ENCODE measurements at places on chromosomes 13 and 19.

DNA sequence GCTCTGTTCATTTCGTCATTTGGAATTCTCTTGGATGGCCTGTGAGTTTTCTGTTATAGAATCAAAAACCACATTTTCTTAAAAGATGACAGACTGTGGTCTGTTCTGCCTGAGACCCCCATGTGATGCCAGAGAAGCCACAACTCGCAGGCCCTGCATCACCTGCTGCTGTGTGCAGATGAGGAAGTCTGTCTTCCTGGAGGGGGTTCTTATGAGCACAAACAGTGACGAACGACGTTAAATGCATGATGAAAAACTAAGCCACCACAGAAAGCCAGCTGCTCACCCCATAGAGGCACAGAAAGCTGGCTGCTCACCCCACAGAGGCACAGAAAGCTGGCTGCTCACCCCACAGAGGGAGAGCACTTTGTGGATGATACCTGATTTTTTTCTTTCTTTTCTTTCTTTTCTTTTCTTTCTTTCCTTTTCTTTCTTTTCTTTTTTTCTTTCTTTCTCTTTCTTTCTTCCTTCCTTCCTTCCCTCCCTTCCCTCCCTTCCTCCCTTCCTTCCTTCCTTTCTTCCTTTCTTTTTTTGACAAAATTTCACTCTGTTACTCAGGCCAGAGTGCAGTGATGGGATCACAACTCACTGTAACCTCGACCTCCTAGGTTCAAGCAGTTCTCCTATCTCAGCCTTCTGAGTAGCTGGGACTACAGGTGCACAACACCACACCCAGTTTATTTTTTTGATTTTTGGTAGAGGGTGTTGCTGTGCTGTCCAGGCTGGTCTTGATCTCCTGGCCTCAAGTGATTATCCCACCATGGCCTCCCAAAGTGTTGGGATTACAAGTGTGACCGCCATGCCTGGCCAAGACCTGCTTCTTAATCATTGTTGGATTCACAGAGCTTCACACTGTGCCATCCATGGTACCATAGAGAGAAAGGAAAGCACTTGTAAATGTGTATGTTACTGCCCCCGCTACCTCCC is 1191.4 kb downstream of the UQCRFS1 start:
- no peak for DNase-seq

DNA sequence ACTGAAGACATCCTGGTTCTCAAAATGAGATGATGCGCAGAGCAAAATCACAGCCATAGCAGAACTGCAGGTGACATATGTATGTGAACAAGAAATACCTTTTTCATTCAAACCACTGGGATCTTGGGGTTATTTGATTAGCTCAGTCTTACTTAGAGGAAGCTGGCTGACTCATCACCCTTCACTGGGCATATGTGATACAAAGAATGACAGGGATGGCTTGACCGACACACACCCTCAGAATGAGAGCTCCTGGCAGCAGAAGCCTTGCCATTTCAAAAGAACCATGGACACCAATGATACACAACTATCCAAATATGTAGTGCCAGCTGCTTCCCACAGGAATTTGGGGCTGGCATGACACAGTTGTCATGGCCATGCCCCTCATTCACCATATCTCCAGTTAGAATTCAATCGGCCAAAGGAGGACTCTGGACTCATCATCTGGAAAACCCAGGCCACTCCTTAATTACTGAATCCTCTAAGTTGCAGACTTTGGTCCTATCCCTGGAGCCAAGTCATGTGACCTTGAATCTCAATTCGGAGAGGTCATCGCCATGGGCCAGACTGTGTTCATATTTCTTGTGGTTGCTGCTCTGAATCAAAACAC is 115.8 kb downstream of the KATNAL1 start:
- DNase-seq: peak; percentile 6

DNA sequence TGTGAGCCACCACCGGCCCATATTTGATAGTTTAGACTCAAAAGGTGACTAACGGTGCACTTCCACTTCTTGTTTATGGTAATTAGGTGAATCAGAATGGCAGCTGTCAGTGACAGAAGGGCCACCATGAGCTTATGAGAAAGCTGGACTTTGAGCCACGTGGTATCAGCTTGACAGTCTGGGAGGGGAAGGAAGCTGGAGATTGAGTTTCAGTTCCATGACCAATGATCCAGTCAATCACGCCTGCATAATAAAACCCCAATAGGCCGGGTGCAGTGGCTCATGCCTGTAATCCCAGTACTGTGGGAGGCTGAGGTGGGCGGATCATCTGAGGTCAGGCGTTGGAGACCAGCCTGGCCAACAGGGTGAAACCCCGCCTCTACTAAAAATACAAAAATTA is 8.2 kb downstream of the EID2B start:
- no peak for DNase-seq

GRCh38 chr13:51619614-51620013 is 35.4 kb downstream of the WDFY2 start:
- no peak for DNase-seq

GRCh38 chr19:2385053-2385721 is 25.1 kb downstream of the TMPRSS9 start:
- peak; percentile 48 for DNase-seq

DNA sequence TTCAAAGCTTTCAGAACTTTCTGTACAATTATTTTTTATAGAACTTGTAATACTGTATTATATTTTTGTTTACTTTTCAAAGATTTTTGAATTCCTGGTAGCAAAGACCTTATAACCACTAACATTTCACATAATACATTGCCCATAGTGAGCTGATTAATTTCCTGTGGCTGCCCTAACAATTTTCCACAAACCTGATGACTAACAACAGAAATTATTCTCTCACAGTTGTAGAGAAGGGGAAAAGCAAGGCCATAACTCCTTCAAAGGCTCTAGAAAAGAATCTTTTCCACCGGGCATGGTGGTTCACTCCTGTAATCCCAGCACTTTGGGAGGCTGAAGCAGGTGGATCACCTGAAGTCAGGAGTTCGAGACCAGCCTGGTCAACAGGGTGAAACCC is 19.1 kb downstream of the KLF12 start:
- peak; percentile 25 for DNase-seq

DNA sequence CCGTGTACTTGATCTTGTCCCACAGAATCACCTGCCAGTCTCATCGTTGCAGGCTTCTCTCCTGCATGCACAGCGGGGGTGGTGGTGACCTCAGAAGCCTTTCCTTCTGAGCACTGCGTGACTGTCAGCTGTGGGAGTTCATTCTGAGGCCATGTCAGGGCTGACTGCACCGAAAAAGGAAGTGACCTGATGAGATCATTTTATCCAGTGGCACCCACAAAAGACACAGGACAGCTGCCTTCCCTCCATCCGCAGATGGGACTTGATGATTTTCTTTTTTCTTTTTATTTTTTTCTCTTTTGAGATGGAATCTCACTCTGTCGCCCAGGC is 89.7 kb downstream of the RAB20 start:
- no peak for DNase-seq

- DNase-seq: no peak
These were observed 31.3 kb upstream of the STARD13 start for GRCh38 chr13:33316890-33317289.

DNA sequence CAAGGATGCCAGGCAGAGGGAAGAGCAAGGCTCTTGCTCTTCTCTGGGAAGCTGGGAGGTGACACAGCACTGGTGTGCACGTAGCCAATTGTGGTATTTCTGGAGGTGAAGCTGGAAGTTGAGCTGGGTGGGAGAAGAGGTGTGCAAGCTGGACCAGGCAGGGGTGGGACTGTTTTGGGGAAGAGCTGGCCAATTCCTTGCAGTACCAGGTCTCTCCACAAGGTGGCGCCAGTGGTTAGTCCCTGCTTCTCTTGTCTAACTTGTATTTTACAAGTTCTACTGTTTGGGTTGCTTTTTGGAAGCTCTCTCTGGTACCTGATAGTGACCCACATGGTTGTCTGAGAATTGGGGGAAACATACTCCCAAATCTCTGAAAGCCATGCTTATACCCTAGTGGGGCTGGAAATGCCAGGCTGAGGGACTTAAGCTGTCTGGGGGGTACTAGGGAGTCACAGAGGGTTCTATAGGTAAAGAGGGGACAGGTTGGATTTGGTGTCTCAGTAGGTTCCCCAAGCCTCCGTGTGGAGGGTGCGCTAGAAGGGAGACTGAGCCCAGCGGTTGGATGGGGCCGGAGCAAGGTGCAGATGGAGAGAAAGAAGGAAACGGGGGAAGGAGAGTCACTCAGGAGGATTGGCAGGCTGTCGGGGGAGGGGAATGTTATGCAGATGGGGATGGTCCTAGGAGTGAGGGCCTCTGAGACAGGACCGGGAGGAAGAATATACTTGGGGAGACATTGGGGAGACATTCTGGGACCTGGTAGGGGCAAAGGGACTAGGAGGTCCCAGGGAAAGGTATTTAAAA is 3.0 kb downstream of the HPN start:
- no peak for DNase-seq

DNA sequence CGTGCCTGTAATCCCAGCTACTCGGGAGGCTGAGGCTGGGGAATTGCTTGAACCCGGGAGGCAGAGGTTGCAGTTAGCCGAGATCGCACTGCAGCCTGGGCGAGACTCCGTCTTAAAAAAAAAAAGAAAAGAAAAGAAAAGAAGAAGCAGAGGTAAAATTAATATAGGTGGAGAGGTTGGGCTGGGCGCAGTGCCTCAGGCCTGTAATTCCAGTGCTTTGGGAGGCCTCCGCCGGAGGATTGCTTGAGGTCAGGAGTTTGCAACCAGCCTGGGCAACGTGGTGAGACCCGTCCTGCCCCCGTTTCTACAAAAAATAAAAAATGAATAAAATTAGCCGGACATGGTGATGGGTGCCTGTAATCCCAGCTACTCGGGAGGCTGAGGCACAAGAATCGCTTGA is 912 bp upstream of the TUBA3C start:
- no peak for DNase-seq

DNA sequence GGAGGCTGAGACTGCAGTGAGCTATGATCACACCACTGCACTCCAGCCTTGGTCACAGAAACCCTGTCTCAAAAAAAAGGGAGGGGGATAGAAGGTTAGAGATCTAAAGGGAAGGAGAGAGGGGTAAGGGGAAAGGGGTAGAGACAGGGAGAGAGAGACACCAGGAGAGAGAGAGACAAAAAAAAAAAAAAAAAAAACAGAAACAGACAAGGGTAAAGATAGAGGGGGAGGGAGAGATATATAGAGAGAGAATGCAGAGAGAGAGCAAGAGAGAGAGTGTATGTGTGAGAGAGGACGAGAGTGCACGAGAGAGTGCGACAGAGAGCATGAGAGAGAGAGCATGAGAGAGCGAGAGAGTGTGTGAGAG is 4.2 kb downstream of the CD70 start:
- no peak for DNase-seq

DNA sequence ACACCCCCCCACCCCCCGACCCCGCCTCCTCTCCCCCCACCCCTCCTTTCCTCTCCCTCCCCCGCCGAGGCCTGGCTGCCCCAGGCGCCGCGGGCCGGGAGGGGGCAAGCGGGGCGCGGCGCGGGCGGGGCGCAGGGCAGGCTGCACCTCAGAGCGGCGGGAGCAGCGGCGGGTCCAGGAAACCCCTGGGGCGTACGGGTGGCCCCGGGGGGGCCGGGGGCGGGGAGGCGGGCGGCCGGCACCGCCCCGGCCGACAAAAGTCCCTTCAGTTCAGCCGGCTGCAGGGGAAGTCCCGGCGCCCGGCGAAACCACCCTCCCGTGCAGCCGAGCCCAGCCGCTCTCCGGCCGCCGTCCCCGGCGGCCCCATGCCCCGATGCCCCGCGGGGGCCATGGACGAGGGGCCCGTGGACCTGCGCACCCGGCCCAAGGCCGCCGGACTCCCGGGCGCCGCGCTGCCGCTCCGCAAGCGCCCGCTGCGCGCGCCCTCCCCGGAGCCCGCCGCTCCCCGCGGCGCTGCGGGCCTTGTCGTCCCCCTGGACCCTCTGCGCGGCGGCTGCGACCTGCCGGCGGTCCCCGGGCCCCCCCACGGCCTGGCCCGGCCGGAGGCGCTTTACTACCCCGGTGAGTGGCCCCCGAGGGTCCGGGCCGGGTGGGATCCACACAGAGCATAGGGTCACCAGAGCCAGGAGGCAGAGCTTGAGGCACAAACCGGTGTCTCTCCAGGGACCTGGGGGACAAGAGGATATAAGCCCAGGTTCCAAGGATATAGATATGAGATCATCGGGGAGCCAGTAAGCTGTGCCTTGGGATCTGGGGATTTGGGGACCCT is at the start of gene BCL3:
BCL3 (plus strand) TSS at position 283 of the 829 bp plus-strand sequence; CDS start at position 366, 83 bp downstream.
- no peak for DNase-seq

GRCh38 chr19:42245231-42245630 is 2.8 kb upstream of the GSK3A start:
- DNase-seq: no peak

DNA sequence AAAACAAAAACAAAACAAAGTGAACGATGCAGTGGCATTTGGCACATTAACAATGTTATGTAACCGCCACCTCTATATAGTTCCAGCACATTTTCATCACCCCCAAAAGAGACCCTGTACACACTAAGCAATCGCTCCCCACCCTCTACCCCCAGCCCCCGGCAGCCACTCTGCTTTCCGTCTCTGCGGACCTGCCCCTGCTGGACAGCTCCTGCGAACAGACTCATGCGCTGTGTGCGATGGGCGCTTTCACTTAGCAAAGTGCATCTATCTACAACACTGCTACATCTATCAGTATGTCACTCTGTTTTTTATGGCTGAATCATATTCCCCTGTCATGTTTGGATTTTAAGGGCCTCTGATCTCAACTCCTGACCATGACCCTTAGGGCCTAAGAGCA is 25.1 kb upstream of the TMEM160 start:
- DNase-seq: no peak

- no peak for DNase-seq
These were observed 2.8 kb upstream of the ERFL start for GRCh38 chr19:41930926-41931592.

- DNase-seq: no peak
These were observed 479.6 kb downstream of the DIAPH3 start for GRCh38 chr13:59684105-59684504.

- DNase-seq: no peak
These were observed 5.1 kb upstream of the DNM2 start for GRCh38 chr19:10712754-10713153.

GRCh38 chr19:52007451-52007805 is 583 bp downstream of the ZNF615 start:
- DNase-seq: no peak

DNA sequence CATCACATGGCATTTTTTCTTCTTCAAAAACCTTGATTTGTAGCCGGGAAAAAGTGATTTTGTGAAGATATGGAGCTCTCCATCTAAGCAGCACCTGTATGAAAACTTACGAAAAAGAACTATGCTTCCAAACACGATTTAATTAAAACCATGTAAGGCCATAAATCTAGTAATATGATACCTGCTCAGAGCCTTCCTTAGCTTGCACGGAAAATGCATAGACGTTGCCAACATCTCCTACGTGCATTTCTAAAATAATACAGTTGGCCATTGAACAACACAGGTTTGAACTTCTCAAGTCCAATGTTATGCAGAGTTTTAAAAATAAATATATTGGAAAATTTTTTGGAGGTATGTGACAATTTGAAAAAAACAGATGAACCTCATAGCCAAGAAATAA is 59.1 kb upstream of the RNF113B start:
- DNase-seq: no peak

- DNase-seq: peak; percentile 10
These were observed 1608.8 kb downstream of the OLFM4 start for GRCh38 chr13:54637366-54637765.

Data from HS-5 (cell line).